Calu3 (cell line): ENCODE measurements at places on chromosomes 2 and 18. TPM values are rescaled to one million over a fixed set of nuclear protein-coding genes. Genes with fewer than 3 reads are reported as not detected.

GRCh38 chr2:40579247-40579646, 127.4 kb upstream of the SLC8A1 start:
- no peak for DNase-seq

DNA sequence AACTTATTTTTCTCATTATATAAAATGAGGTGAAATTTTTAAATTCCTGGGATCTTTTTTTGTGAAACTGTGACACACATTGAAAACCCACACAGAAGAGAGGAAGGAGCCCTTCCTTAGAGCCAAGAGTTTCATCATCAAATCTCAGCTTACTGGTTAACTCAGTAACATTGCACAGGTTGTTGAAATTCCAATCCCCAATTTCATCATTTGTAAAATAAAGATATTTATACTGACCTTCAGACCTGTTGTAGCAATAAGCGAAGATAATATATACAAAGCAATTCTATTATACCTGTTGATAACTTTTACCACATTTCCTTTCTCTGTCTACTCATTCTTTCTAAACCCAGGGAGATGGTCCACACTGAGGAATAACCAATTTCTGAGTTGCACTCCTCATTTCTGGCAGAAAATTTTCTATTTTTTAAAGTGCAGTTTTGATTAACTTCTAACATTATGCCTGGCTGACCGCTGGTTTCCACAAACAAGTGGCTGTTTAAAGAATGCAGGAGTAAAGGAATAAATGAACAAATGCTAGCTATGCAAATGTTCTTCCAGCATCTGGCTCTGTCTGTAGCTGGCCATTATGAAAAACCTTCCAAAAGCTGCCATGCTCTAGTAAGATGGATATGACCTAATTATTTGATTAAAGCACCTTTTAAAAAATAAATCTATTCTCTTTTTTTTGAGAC, 105.7 kb upstream of the LINC00305 start:
- DNase-seq, result no peak

- no peak for DNase-seq
Observed at GRCh38 chr2:234661175-234661574, 164.3 kb upstream of the ARL4C start.

DNA sequence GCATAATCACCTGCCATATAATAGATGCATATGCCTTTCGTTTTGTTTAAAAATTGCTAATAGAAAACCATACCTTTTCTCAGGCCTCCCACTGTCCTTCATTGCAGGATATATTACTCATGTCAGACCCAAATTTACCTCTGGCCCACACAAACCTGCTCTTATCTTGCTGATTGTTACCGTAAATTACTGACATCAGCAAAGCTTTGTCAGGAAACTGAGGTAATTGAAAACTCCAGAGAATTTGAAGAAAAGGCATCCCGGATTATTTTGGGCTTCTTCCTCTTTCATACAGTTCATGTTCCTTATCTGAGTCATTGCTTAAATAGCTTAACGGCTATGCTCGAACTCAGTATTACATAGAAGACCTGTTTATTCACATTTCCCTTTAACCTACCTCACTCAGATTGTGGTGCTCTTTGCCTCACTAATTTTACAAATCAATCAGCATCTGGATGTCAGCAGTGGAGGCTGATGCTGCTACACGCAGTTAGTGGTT, 145.7 kb downstream of the ZEB2 start:
- DNase-seq, result no peak

- DNase-seq, result peak; percentile 58
Observed at GRCh38 chr2:212912445-212913103, 238.8 kb downstream of the IKZF2 start.

DNA sequence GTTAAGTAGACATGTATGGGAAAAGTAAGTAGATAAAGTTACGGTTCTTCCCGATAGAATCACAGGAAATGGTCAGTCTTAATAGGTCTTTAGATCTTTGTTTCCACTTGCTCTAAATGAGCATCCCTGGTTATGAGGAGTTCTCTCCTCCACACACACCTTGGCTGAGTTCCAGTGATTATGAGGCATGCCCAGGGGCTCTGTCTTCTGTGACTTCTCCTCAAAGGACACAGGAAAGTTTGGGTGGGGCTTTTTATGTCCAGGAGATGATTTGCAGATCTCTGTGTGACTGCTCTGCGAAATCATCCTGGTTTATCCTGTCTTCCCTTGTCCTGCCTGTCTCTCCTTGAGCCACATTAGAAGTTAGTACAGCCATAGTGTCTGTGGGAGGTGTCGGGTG, 83.9 kb upstream of the EML6 start:
- no peak for DNase-seq

DNA sequence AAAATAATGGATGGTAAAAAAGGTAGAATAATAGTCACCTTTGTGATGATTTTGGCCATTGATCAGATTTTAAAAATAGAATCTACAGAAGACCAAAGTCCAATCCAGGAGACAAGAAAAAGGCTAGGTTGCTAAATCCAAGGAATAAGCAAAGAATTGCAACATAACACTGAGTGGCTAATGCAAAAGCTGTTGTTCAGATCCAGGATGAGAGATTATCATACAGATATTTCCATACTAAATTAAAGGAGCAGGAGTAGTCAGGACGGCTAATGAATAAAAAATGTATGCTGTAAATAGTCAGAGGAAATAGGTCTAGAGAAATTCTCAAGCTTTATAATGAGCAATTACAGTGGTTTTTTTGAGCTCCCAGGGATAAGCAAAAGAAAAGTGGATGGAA, 745.9 kb upstream of the ACVR2A start:
- no peak for DNase-seq

HES6 gene
- 5.9 and 8.0 TPM in 2 replicates for total RNA-seq

GATA6 gene
- 54.6 and 58.4 TPM in 2 replicates for total RNA-seq
